ENCODE measurements at places on chromosomes 6 and 20. TPM values are rescaled to one million over a fixed set of nuclear protein-coding genes. Genes with fewer than 3 reads are reported as not detected.

DNA sequence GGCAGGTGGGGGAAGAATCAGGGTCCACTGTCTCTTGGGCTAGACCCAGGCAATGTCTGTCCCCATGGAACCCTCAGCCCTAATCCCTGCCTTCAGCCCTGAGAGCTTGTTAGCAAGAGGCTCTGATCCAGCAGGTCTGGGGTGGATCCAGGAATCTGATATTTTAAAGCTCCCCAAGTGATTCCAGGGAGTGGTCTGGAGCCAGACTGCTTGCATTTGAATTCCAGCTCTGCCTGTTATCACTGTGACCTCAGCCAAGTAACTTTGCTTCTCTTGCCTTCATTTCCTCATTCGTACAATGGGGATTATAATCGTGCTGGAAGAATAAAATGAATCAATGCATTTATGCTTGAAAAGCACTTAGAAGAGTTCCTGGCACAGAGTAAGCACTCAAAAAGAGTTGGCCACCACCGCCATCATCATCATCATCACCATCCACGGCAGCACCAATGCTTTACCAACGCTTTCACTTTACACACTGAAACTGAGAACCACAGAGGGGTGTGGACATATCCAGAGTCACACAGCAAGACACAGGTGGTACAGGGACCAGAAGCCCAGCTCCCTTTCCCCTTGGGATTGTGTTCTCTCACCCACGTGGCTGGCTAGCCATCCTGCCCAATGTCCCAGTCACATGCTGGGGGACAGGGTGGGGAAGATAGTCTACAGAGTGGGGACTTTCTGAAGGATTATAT, 75.7 kb upstream of the RALY start:
- peak; percentile 72 for DNase-seq

- no peak for DNase-seq
Measured at GRCh38 chr6:10535193-10535592, 14.0 kb downstream of the GCNT2 start.

DNA sequence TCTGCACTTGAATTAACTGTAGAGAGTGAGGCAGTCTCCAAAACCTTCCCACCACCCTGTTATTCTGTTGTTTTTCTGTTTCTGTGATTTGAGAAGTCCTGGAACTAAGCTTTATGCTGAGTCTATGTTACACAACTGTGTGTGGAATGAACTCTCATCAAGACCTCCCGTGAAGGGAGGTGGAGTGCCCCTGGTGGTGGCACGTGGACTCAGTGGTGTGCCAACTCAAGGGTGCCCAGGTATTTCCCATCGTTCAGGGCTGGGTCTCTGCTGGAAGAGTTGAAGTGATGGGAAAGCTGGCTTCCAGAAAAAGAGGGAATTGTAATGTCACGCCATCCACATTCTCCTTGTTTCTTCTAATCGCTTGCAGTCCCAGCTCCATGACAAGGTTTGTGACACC, 374.2 kb downstream of the SMOC2 start:
- no peak for DNase-seq

GRCh38 chr6:108914235-108915022, 66.2 kb downstream of the ARMC2 start:
- DNase-seq, result no peak

DNA sequence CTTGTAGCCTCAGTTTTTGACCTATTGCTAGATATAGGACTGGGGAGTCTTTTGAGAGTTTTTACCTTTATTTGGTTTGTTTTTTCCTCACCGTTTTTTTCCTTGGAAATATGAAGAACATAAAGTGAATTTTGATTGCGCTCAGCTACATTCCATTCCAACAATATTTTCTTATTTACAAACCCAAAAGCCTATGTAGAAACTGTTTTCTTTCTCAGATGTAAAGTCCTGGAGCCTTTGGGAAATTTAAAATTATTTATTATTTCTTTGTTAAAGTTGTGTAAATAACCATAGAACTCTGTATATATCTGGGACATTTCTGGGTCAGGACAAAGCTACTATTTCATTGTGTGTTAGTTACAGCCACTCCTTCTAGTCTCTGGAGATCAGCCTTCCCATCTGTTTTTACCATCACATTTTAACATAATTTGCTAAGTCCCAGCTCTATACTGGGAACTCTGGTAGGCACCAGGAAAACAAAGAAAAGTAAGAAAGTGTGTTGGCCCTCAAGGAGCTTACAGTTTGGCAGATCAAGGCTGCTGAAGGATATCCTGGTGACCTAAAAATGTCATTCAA, 68.8 kb downstream of the JAG1 start:
- no peak for DNase-seq

DNA sequence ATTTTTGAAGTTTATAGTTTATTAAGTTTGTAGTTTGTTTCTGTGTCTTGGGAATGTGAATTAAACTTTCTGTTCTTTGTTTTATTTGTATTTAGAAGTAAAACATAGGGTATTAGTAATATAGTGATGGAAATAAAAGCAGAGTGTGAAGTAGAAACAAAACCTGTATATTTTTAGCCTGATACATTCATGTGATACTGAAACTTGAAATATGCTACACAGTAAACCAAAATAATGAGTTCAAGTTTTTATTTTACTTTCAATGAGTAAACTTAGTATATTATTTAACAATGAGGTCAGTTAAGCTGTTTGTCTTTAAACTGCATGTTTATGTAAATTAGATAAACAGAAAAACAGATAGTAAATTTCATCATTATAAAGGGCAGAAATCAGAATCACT, 1592.6 kb downstream of the GRIK2 start:
- DNase-seq, result no peak

GRCh38 chr6:145823328-145823944, 8.8 kb upstream of the FBXO30 start:
- DNase-seq, result no peak

GRCh38 chr6:154166140-154166539, 127.1 kb downstream of the OPRM1 start:
- DNase-seq, result peak; percentile 46

- DNase-seq, result no peak
Measured at GRCh38 chr6:52736145-52736544, 27.1 kb downstream of the GSTA2 start.

GRCh38 chr20:58113716-58114115, 114.7 kb downstream of the ANKRD60 start:
- DNase-seq, result no peak

DNA sequence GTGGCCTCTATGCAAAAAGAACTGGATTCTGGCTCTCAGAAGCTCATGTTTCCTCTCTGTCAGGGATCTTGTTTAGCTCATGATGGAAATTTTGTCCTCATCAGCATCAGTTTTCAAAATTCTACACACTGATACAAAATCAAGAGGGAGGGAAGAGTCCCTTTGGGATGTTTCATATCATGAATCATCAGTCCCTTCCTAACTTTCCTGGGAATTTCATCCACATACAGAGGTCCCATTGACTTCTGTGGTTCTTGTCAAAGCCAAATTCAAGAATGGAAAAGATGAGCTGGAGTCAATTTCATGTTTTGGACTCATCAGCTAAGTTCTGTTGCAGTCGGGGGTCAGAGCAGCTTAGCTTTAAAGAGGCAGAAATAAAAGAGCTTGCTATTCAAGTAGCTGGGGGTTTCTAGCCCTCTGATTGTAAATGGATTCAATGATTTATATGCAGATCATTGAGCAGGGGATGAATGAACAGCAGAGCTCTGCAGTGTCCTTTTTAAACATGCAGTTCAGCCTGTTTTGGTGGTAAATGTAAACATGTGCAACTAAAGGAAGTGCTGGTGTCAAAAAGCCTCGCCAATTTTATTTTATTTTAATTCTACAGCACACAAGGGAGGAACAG, 21.3 kb upstream of the TMEM14A start:
- DNase-seq, result no peak

The SLCO4A1 gene
- 8.4 TPM for total RNA-seq

The COL11A2 gene
- 1.6 TPM for total RNA-seq

The HLA-B gene
- 411 TPM for total RNA-seq

The TRIM40 gene
- not detected for total RNA-seq

The TMEM242 gene
- total RNA-seq, result 14.7 TPM

The APCDD1L gene
- 4.3 TPM for total RNA-seq

The COL20A1 gene
- total RNA-seq, result not detected
